NCI-H187 treated with DMSO at 0.1 percent for 48 hours (cell line): ENCODE measurements at places on chromosomes 6 and 20.

DNA sequence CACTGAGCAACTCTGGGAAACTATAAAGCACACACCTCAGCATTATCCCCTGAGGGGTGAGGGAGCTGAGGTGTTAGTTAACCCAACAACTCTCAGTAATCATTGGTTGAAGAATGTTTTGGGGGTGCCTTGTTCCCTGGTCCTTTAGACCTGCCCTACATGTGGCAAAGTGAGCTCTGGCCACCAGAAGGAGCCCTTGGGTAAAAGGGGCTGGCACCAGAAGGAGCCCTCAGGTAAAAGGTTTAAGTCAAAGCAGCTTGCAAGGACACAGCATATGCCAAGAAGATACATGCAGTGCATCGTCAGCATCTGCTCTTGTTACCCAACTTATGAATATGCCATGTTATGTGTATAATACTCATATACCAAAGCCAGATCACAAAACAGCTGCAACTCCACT is 1081.7 kb downstream of the KIF16B start:
- no peak for DNase-seq

DNA sequence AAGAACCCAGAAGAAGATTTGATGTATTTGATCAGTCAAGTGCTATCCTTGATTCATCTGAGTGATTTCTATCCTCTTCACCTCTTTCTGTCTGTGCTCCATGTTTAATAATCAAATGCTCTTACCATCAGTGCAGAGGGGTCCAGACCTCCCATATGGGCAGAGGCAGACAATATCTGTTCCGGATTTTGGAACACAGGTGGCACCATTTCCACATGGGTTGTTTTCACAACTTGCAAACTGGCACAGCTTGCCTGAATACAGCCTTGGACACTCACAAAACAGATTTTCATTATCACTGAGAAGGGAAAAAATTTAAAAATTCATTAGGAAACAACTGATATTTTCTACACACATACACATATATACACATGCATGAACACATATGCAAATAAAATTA is 228.5 kb downstream of the PHF3 start:
- no peak for DNase-seq

DNA sequence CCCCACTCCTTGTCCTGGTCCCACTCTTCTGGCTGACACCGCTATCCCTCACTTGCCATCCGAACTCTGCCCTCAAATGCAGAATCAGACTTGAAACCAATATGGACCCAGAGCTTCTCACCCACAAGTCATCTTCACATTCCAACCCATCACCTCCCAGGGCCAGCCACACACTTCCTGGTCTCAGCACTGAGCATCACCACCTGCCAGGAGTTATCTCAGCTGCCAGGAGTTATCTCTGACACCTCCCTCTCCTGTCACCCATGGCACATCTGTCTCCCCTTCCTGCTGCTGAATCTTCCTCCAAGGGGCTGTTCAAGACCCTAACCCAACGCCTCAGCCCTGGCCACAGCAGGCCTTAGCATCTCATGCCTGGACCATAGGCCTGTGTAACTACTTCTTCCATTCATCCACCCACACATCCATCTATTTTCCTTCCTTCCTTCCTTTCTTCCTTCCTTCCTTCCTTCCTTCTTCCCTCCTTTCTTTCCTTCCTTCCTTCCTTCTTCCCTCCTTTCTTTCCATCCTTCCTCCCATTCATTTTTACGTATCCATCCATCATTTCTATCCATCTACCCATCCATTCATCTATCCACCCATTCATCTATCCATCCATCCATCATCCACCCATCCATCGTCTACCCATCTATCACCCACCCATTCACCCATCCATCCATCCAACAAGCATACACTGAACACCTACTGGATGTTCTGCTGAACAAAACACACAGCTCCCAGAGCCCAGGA is 74.6 kb upstream of the NNAT start:
- DNase-seq, result no peak

DNA sequence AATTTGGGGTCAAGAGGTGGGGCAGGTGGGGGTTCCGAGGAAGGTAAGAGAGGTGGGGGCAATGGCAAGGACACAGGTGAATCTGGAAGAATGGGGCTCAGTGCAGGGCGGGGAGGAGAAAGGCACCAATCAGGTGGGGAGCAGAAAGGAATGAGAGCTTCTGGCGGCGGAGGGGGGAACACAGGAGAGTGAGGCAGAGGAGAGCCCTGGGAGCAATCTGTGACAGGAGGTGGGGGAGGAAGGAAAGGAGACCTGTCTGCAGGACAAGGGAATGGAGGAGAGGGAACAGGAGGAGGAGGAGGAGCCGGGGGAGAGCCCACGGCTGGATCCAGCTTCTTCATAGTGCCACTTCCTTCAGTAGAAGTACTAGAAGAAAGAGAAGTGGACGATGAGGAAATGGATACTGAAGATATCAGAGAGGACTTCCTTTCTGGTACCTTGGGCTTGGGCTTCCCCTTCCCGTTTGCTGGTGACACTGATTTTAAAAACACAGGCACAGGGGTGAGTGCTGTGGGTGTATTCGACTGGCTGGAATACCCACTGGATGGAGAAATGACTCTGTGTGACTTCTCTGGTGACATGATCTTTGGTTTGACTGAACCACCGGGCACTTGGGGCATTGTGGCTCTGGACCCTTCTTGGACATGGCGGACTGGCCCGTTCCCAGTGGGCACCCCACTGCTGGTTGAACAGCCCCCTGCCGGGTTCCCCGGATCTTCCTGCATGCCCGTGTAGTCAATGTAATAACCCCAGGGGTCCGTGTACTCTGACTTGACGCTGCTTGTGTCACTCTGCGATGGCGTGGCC is 27.4 kb downstream of the HEBP2 start:
- DNase-seq, result no peak

- DNase-seq, result no peak
Measured at GRCh38 chr20:14612391-14612790, 275.0 kb upstream of the FLRT3 start.

GRCh38 chr6:7254980-7255835 is 57.8 kb downstream of the SSR1 start:
- DNase-seq, result no peak

DNA sequence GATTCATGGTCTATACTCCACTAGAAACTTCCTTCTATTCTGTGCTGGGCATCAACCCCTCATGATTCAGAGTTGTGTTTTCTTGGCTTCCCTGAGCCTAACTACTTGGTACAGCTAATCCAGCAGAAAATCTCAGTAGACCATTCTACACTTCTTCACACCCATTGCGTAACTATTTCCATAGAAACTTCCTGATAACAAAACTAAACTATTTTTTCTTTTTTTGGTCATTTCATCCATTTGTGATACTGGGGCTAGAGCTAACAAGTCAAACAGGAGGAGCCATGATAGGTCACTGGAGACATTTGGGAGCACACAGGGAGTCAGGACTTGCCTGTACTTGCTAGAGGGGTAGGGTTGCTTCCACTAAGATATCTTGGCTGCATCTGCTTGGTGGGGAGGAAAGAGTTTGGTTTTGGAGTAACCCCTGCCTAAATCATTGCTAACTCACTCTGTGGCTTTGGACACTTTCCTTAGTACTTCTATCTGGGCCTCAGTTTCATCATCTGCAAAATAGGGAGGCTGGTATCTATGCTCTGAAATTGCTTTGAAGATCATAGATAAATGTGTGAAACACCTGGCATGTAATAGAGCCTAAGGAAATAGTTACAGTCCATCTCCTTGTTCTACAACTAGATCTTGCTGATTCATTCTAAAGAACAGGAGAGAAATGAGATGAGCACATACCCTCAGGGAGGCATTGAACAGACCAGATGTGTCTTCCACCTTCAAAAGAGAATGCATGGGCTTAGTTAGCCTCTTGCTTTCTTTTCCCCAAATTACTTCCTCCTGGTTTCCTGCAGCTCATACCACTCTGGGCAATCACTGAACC is 127.9 kb upstream of the ADGRF1 start:
- DNase-seq, result no peak

- DNase-seq, result no peak
Measured at GRCh38 chr6:4773181-4773580, 3.0 kb upstream of the CDYL start.

- DNase-seq, result no peak
Measured at GRCh38 chr6:116866281-116866871, 10.7 kb upstream of the RFX6 start.

DNA sequence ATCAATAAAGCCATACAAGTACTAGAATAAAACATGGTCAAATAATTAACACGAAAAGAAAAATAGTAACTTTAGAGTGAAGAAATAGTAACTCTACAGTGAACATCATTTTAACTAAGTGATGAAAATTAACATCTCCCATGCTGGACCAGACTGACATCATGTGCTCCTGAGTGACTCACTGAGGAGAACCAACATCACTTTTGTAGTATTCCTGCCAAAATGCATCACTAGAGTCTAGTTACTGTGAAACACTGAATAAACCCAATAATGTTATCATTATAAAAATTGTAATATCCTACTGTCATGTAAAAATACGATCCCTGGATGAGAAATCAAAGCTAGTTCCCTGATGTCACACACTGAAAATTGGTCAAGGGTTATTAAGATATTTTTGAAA is 361.3 kb downstream of the CD109 start:
- no peak for DNase-seq

DNA sequence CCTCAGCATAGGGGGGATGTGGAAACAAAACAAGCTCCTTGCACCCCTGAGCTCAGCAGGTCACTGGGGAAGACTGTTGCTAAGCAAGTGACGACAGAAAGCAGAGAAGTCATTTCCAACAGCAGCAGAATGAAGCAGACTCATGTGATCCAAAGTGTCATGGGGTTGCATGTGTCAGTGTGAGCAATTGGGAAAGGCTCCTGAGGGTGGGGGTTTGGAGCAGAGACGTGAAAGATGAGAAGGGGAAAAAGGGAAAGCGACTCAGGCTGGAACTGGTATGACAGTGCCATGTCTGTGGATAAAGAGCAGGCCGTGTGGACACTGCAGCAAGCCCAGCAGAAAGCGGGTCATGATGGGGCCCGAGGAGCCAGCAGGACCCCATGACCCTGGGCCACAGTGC is 363.9 kb downstream of the PREX1 start:
- no peak for DNase-seq

- no peak for DNase-seq
Measured at GRCh38 chr6:157510323-157511188, 129.6 kb downstream of the ZDHHC14 start.

GRCh38 chr6:63261820-63262219 is 50.6 kb downstream of the FKBP1C start:
- no peak for DNase-seq

DNA sequence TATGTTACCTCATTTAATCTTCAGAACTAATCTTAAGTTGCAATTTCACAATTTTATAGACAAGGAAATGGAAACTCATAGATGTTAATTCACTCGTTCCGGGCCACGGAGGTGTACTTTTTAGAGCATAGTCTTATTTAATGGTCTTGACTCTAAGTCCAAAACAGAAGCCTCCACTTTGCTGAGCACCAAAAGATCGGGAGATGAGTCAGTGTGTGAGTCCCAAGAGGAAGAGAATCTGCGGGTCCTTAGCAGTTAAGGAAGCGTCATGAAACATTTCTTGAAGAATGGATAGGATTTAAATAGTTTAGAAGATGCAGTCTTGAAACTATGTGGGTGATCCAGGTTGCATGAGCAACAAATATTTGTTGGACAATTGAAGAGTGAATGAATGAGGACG is 231.8 kb upstream of the QKI start:
- no peak for DNase-seq

DNA sequence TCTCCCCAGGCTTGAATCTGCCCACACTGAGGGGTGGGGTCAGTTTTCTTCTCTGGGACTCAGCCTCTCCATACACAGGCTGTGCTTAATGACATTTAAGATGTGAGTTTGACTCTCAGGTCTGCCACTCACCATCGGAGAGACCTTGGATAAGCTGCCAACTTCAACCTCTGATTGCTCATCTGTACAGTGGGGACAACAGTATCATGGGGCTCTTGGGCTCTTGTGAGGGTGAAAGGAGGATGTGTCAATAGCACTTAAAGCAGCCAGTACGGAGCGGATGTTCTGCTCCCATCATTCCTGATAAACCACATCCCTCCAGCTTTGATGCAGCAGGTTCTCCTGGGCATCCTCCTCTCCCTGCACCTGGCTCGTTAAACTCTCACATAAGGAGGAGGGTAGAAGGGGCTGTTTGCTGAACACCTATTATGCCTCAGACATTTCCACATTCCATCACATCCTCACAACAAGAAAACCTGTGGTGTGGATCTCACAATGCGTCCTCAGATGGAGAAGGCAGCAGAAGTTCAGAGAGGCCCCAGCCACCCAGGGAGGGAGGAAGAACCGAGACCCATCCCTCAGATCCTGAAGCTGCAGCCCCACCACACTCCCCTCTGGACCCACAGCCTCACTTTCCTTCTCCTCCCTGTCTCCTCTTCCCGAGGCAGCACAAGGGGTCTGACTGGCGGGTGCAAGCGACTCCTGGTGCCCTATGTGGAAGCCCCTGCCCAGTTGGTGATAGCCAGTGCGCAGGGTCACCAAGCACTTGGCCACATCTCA is 1.9 kb upstream of the PDYN start:
- DNase-seq, result no peak

DNA sequence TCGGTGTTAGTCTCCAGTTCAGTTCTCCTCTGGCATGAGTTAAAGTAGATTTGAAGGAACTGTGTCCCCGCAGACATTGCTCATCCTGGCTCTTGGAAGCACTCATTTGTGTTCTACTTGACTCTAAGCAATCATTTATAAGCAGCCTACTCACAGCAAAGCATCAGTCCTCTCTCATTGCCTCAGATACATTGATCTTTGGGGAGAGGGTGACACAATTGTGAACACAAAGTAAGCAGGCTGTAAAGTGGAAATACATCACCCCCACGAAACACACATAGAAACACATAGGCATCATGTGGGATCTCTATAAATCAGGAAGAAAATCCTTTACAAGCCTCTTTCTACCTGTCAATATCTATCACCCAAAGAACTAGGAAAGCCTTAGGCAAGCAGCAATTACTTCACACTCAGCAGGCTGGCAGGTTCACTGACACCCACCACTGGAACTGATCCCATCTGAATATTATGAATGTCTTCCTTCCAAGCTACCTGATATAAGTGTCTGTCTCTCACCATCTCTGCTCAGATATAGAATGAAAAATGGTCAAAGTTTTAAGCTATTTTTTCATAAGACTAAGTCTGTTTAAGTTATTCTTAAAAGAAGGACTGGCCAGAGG is 675.8 kb downstream of the HACE1 start:
- DNase-seq, result no peak

DNA sequence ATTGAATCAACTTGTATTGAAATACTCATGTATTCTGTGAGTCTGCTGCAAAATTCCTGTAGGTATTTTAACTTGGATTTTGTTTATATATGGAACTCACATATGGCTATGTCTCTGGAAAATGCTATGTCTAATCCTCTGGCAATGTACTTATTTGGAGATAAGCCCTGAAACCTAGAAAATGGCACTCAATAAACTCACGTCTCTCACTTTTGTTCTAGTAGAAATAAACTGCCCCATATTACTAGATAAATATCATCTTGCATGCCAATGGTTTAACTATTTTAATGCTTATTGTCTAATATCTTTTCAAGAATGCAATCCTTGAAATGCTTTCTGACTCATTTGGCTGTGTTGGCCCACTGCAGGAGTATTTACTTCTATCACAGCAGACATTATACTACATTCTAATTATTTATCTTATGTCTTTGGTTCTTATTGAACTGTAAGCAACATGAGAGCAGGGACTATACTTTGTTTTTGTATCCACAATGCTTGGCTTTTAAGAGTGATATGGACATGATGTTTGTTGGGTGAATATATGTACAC is 292.2 kb upstream of the RSPO3 start:
- no peak for DNase-seq
